ENCODE measurements at places on chromosomes 5 and 9. TPM values are rescaled to one million over a fixed set of nuclear protein-coding genes. Genes with fewer than 3 reads are reported as not detected.
A peak's percentile ranks its signal among the peaks of the same experiment; 100 is the strongest.

The TLX3 gene
- not detected for total RNA-seq

The ANKRD18A gene
- total RNA-seq, result 1.6 TPM

The PCDHGA4 gene
- 5.7 TPM for total RNA-seq

The KLHL3 gene
- 13.0 TPM for total RNA-seq

The S1PR3 gene
- total RNA-seq, result 3.7 TPM

The STC2 gene
- total RNA-seq, result 0.82 TPM

The CCDC192 gene
- total RNA-seq, result not detected

The DRD1 gene
- total RNA-seq, result 18.3 TPM

DNA sequence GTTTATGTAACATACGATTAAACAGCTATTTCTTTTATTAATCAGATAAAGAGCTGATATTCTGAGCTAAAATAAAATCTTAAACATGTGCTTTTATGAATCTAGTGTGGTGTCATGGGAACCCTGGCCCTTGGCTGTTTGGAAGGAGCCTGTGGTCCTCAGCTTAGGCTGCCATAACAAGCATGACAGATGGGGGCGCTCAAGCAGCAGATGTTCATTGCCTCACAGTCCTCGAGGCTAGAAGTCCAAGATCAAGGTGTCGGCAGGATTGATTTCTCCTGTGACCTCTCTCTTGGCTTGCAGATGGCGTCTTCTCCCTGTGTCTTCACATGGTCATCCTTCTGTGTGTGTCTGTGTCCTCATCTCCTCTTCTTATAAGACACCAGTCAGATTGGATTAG, 448.2 kb downstream of the GADD45G start:
- DNase-seq, result no peak

- DNase-seq, result peak; percentile 52
Observed at GRCh38 chr5:178589180-178590140, 733 bp downstream of the COL23A1 start.

DNA sequence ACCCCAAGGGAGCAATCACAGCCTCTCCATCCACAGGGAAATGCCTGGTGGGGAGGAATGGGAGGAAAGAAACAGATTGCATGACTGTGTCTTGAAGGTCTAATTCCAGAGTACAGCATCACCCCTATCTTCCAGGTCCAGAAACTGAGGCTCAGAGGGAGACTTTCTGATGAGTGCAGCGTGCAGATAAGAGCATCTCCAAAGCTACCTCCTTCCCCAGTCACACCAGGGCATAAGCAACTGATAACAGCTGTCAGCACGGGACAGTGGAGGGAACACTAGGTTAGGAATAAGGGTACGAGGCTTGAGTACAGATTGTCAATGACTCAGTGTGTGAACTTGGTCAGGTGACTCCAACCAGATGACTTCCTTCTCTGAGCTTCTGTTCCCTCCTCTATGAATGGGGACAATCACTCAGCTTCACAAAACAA, 126.9 kb downstream of the KCNIP1 start:
- DNase-seq, result peak; percentile 38

- no peak for DNase-seq
Observed at GRCh38 chr9:83432877-83433550, 105.2 kb downstream of the FRMD3 start.

- DNase-seq, result peak; percentile 8
Observed at GRCh38 chr9:79572032-79572607, 355 bp downstream of the TLE4 start.

- no peak for DNase-seq
Observed at GRCh38 chr5:147576646-147577535, 67.0 kb upstream of the DPYSL3 start.

- DNase-seq, result no peak
Observed at GRCh38 chr9:75229605-75230332, 141.5 kb downstream of the OSTF1 start.

DNA sequence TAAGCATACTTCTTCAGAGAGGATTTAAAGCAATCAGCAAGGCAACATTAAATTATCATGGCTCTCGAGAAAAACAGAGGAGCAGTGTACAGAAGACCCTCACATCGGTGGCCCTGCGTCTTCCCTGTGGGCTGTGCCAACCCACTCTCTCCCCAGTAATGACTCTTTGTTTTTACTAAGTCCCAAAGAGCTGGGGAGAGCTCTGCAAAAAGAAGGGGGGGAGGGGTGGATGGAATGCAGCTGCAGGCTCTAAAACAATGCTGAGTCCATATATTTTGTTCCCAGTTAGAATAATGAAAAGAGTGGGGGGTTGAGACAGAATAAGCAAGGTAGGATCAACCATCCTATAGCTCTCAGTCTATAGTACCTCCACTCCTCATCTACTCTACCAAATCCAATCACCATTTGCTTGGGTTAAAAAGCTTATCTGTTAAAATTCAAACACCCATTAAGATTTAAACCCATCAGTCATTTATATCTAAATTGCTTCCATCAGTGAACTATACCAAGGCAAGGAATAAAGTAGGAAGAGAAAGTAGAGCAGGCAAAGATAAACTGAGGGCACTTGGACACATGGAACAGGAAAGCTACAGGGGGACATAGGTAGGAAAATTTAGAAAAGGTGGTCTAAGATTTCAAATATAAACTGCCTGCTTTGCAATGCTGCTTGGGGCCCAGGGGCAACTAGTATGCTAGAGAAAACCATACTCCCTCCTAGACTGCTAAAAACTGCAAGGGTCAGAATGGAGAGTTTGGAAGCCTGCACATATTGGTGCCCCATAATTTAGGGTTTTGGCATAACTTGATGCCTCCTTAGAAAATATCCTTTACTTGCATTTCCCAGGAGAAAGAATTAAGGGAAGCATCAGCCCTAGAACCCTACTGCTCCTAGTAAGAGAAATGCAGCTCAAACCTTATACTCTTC, 20.6 kb downstream of the ELL2 start:
- DNase-seq, result no peak

GRCh38 chr9:5578018-5578697, 50.7 kb upstream of the RIC1 start:
- no peak for DNase-seq

GRCh38 chr5:133539818-133540217, 72.5 kb downstream of the FSTL4 start:
- no peak for DNase-seq

GRCh38 chr5:79423296-79423695, 90.6 kb downstream of the HOMER1 start:
- DNase-seq, result no peak

DNA sequence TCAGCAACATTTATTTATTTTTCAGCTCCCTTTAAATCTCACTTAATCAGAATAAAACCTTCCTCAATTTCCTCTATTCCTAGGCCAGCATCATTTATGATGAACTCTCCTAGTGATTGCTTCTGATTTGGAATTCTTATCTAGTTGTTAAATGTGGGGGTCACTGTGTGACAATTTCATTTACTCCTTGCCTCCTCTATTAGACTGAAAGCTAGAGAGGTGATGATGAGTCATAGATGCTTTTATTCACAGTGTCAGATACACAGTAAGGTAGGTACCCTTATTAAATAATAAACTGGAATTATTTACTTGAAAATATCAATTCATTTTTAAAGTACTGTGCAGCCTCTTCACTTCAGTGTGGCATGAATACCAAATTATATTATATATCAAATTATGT, 960.6 kb downstream of the MAT2B start:
- no peak for DNase-seq

DNA sequence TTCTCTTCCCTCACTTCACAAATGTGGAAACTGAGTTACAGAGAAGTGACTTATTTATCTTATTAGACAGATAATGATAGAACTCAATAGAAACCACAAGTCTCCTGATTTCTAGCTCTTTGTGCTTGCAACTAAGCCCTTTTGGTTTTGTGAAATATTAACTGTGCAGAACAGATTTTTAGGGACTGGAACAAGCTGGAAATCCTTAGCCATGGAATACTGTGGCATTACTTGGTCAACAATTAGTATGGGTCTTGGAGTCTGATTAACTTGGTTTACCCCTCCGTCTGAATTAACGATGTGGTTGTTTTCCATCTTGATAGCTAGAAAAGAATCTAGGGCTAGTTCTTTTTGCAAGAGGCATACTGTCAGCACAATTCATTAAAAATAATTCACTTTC, 584 bp upstream of the KLF9 start:
- no peak for DNase-seq

GRCh38 chr9:37953775-37954437, 50.0 kb upstream of the SLC25A51 start:
- DNase-seq, result peak; percentile 46

- DNase-seq, result peak; percentile 63
Observed at GRCh38 chr9:133238851-133239532, 29.9 kb upstream of the OBP2B start.

DNA sequence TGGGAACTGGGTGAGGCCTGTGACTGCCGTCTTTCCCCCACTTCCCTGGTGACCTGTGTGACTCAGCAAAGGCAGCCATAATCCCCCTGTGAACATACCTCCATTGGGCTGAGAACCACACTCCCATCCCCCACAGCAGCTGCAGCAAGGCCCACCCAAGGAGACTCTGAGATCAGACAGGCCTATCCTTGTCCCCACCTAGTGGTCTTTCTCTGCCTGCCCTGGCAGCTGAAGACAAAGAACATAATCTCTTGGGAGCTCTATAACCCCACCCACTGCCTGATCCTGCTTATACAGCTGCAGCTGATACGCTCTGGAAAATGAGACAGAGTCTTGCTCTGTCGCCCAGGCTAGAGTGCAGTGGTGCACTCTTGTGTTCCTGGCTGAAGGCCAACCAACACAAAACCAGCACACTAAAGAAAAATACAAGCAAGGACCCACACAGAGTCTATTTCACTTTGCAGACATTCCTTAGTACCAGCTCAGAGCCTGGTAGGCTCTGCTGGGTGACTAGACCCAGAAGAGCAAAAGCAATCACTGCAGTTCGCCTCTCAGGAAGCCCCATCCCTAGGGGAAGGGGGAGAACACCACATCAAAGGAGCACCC, 106.7 kb downstream of the MCTP1 start:
- DNase-seq, result no peak

DNA sequence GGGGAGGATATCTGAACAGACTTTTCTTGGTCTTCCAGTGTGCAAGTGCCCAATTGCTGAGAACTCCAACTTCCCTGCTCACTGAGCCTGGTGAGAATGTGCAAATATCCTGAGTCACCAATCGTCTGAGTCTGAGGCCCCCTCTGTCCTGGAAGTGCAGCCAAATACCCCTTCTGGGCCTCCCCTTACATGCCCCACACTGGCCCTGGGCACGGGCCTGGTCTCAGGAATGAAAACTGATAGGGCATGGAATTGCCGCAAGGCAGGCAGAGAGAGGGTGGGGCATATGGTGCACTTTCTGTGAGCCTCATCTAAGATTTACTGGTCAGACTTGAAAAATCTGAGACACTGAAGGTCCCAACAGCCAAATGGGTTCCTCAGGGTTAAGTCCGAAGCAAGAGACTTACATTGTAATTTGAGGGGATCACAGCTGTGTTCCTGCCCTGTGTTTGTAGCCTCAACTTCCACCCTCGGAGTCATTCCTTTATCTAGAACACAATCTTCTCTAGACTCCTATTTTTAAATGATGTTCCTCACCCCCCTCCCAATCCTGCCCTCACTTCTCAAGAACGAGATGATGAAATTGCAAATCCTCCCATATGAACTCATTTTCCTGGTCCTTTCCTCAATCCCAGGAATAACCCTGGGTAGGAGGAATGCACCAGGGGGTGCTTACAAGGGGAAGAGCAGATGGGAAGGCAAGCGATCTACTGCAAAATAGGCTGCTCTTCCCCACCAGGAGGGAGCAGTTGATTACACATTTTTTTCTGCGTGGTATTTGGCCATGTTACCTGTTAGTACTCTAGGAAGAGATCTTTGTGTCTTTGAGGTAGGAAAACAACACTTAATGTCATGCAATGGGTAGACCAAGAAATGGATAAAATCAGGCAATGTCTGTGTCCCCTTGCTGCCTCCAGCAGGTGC, 34.6 kb upstream of the ARHGAP26 start:
- DNase-seq, result no peak

DNA sequence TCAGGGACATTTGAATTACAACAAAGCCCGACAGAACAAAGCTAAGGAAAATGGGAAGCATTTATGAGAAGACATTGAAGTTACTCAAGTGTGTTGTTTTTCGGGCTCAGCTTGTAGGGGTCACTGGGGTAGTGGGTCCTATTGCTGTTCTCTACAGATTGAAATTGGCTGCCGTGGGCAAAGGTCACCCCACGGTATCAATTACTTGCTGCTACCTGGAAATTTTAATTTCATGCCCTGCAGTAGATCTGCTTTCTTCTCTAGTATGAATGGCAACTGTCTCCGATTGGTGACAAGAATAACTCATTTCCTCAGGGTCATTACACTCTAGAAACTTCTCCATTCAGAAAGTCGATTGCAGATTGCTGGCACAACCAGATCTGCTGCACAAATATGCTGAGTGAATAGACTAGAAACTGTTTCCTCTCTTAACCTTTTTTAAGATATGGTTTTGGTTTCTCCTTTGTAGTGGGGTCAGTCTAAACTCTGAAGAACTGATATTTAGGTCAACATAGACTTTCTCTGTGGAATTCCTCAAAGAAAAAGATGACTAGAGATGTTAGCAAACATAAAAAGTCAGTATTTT, 454.1 kb downstream of the ARHGEF28 start:
- no peak for DNase-seq

GRCh38 chr5:122015471-122015870, 53.7 kb downstream of the SRFBP1 start:
- no peak for DNase-seq

DNA sequence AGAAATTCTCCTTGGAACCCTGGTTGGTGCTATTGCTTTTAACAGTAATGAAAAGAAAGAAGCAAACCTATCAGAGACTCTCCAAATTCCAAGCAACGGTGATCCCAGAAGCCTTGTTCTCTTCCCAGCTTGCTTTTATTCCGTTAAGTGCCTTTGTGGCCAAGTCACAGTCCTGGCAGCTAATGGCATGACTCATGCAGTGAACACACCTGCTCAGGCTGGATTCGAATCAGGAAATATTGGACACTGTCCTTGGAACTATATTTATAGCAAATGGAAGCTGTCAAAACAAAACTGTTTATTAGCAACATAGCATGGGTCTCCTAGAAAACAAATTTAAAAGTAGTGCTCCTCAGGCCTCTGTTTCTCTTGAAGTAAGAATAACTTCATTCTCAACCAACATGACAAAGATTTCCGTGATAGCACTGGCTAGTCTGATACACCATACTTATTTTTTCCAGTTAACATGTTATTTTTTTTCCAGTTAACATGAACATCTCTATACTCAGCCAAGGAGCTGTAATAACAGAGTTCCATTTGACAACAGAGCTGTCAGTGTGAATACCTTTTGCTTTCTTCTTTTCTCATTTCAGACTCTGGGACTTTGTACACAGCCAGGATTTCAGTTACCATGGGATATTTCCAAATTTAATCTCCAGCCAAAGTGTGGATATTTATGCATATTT, 502.4 kb downstream of the GADD45G start:
- no peak for DNase-seq

- DNase-seq, result no peak
Observed at GRCh38 chr5:58041884-58042283, 418.0 kb downstream of the PLK2 start.

DNA sequence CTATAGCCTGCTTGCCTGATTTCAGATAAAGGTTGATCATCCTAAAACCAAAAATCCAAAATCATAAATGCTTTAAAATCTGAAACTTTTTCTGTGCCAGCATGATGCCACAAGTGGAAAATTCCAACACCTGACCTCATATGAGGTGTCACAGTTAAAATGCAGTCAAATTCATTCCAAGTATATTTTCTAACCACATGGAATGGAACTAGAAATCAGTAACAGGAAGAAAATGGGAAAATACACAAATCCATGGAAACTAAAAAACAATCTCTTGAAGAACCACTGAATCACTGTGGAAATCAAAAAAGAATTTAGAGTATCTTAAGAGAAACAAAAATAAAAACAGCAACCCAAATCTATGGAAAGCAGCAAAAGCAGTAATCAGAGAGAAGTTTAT, 297.5 kb upstream of the COX7C start:
- DNase-seq, result no peak

- no peak for DNase-seq
Observed at GRCh38 chr5:30600892-30601291, 592.6 kb upstream of the CDH6 start.

Measured in frontal cortex (tissue), 4 donors.